ENCODE measurements at places on chromosomes 6 and 20.

- DNase-seq: no peak
Observed at GRCh38 chr20:1012359-1013168, 10.5 kb upstream of the RSPO4 start.

DNA sequence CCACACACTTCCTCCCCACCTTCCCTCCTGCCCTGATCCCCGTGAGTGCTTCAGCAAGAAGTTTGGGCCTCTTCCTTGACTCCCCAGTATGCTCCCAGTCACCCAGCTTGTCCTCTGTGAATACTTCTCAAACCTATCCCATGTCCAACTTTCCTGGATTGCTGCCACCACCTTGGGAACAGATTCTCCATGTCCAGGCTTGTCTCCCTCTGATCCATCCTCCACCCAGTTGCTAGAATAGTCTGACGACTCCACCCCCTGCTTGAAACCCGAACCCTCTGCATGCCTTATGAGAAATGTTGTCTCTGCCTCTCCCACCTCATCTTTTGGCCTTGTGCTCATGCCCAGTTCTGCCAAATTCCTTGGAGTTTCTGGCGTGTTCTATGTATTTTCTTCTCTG is 108.0 kb downstream of the PPP1R14C start:
- no peak for DNase-seq

GRCh38 chr6:157798851-157799250 is 24.2 kb upstream of the SNX9 start:
- peak; percentile 38 for DNase-seq

GRCh38 chr20:11429889-11430519 is 487.7 kb upstream of the BTBD3 start:
- DNase-seq: no peak

DNA sequence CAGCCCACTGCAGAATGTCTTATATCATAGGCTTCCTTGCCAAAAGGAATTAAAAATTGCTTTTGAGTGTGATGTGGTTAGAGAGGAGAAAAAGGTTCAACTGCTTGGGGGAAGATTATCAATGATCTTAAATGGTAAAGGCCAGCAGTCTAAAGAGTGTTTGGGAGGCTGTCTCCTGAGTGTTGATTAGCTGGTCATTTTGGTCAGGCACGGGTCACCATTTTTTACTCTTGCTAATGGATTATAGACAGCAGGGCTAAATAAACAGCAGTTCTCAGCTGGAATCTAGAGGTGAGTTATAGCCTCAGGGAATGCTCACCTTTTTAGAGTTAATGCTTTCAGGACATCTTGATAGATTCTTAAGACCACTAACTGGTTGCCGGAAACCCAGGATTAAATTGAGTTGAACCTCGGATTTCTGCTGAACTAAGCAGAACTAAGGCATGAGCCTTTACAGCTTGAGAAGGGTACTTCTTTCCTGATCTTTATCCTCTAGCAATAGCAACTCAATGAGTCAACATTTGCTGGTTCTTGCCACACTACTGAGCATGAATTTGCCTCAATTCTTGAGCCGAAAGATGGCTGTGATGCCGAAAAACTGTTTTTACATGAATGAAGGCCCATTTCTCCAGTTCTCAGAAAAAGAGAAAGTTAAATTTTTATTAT is 120.4 kb downstream of the LRRC1 start:
- DNase-seq: no peak

GRCh38 chr20:13862245-13862644 is 77.4 kb downstream of the NDUFAF5 start:
- no peak for DNase-seq

- DNase-seq: no peak
Observed at GRCh38 chr20:47468290-47469050, 33.2 kb upstream of the NCOA3 start.

DNA sequence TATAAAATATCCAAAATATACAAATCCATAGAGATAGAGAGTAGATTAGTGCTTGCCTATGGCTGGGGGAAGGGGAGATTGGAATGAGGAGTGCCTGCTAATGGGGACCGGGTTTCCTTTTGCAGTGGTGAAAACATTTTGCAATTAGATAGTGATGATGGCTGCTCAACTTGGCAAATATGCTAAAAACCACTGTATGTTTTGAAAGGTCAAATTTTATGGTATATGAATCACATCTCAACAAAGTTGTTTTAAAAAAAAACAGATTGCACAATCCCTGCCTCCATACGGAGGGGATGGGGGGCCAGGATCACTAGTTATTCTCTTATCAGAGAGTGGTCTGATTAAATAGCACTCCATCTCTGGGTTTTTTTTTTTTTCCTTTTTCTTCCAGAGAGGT is 76.9 kb upstream of the RIPOR2 start:
- no peak for DNase-seq

DNA sequence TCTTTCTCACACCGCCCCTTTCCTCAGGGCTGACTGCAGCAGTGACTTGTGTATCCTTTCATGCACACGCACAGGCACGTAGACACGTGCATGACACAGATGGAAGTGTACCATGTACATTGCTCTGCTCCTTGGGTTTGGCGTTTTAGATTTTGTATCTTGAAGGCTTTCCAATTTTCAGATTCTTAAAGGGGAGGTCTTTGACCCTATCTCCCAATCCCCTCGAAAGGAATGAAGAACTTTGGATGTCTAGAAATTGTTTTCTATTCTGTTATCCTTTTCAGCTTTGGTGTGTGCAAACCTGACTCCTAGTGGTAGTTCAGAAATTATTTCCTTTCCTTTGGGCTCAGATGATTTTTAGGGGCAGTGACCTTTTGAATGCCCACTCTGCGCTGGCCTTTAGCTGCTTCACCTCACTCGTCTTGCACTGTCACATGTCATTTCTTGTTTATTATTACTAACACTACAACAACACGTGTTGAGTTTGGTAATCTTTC is 63.0 kb downstream of the HIVEP1 start:
- DNase-seq: no peak

DNA sequence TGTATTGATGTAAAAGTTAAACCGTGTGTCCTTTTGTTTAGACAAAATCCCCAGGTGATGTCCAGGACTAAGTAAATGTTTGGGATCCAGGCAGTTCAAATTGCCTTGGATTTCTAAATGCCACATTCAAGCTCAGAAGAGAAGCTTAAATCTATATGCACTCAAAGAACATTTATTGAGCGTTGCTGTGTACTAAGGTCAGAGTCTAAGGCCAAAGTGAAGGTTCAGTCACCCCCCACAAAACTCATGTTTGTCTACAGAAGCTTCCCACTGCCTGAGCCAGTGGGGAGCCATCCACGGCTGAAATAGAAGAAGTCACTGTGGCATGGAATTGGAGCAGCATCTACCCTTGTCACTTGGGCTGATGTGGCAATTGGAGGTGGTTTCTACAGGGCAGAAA is 70.7 kb upstream of the INSM1 start:
- DNase-seq: no peak

DNA sequence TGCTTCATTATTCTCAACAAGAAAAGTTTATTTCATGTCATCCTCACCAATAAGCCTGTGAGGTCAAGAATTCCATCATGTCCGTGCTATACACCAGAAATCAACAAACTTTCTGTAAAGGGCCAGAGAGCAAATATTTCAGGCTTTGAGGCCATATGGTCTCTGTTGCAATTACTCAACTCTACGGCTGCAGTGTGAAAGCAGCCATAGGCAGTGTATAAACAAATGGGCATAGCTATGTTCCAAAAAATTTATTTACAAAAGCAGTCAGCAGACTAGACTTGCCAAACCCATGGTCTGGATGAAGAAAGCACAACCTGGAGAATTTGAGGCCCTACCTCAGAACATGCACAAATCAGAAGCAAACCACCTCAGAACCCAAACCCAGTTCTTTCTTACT is 118.5 kb downstream of the PCSK2 start:
- DNase-seq: no peak

DNA sequence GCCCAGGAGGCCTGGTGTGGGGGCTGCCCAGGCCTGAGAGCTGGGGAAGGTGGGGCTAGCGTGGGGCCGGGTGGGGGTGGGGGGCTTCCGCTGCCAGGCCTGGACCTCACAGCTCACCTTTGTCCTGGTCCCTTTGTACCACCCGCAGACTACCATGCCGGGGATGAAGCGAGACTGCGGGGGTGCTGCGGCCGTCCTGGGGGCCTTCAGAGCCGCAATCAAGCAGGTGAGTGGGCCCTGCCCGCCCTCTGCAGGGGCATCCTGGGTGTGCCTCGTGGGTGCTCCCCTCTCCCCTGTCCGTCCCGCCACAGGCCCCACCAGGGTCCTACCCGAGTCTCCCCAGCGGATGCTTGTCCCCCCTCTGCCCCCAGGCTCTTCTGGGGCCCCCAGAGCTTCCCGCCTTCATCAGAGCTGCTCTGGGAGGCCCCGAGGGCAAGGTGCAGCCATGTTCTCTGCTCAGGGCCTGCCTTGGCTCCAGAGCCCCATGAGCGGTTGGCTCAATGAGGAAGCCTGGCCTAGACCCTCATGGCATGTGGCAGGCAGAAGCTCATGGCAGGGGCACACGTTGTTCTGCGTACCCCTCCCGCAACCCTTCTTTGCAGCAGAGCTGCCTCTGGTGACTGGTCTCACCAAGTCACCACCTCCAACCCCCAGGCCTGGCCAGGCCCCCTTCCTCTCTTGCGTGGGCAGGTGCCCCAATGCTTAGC is 14.5 kb downstream of the NPEPL1 start:
- DNase-seq: no peak

GRCh38 chr20:62058941-62059340 is 6.7 kb downstream of the TAF4 start:
- DNase-seq: no peak

DNA sequence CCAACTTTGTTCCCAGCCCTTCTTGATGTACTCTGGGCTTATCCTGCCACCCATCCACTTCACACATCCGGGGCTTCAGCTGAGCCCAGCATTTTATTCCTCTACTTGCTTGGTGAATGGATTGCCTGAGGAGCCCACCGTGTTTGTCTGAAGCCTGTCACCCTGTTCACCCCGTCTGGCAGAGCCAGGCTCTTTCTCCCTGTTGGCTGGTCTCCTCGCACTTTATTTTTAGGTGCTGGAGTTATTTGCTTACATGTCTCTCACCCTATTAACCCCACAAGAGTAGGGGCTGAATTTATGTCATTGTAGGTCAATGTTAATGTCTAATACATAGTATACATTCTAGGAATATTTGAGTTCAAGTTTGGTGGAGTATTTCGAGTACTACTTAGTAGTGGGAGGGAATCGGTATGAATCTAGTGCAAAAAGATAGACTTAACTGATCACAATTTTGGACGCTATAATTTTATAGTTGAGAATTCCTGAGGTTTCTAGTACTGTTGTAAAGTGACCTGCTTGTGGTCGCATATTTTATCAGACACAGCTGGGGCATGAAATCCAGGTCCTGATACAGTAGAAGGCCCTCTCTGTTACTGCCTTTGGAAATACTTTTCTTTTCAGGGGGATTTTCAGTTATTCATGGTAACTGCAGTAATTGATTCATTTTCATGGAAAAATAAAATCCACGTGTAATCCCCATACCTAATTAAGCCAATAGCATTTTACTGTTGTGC is 10.8 kb downstream of the JARID2 start:
- DNase-seq: no peak

- DNase-seq: no peak
Observed at GRCh38 chr6:141610741-141611140, 522.0 kb upstream of the GJE1 start.

All from activated CD4-positive, alpha-beta T cell treated with anti-CD3 and anti-CD28 coated beads, Interleukin-10, Interleukin-2, amounts not matched to agents 100 ng/mL and 50 ng/mL, durations not matched to agents 16 hours and 8 hours (primary cell).